Skeletal muscle cell (primary cell): ENCODE measurements at places on chromosomes 16 and 17.

- DNase-seq: no peak
Measured at GRCh38 chr17:41639492-41640473, 15.4 kb upstream of the KRT17 start.

GRCh38 chr16:66741169-66741900 is 10.1 kb downstream of the DYNC1LI2 start:
- DNase-seq: peak; percentile 80

GRCh38 chr16:59432896-59433295 is 698.8 kb upstream of the GOT2 start:
- no peak for DNase-seq

GRCh38 chr17:82787081-82787848 is 35.4 kb downstream of the TBCD start:
- peak; percentile 33 for DNase-seq

DNA sequence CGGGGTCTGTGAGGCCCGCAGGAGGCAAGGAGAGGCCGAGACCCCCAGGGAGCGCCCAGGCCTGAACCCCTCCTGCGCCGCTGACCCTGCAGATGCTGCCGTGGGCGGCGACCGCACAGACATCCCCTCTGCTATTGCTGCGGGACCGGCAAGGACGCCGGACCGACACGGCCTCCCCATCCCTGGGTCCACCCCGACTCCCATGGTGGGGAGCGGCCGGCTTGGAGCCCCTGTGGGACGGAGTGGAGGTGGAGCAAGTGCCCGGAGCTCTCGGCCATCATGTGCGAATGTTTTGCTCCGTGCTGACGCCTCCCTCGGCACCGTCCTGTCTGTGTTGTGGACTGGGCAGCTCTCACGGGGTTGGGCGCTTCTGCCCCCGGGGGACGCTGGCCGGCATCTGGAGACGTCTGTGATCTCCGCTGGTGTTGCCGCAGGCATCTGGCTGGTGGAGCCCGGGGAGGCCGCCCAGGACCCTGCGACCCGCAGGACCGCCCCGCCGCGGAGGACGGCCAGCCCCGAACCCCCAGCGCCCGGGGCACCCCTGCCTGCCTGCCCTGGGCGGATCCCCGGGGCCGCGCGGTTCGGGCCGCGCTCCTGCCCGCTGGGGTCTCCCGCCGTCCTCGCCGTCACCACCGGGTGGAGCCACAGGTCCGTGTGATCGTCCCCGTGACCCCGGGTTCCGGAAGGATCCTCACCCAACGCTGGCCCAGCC is 12.8 kb upstream of the GNG13 start:
- DNase-seq: no peak

DNA sequence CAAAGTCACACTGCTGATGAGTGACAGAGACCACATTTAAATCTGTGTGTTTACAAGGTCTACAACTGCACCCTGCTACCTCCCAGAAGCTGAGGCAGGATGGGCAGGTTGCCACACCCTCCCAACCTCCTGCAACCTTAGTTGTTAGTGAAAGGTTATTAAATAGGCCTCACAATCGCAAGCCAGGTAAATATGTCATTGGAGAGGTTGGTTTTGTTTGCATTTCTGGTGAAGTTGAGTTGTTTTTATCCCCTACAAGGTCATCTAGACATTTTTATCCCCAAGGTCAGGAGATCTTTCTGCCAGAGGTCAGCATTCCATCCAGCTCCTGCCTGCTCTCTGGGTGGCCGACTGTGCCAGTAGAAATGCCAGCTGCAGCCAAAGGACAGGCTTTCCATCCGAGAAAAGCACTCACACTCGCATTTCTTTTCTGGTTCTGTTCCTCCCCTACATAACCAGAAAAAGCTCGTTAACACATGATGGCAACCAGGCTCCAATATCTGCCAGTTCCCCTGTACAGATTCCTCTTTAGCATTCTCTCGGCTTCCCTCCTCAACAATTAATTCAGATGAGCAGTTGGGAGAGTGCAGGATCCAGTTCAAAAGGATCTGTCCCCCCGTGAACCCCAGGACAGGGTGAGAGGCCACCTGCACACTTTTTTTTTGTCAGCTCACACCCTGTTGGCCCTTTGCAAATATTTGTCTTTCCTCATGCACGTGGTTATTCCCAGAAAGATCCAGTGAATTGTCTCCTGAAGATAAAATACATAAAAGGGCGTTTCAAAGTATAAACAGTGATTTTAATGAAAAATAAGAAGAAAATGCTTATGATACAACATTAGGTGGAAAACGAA is 562.8 kb downstream of the MAF start:
- DNase-seq: no peak

- no peak for DNase-seq
Measured at GRCh38 chr17:81483085-81483861, 29.3 kb downstream of the ACTG1 start.

GRCh38 chr17:79280010-79280409 is 205.4 kb downstream of the ENGASE start:
- no peak for DNase-seq

- no peak for DNase-seq
Measured at GRCh38 chr17:29588017-29588561, 1.4 kb downstream of the GIT1 start.

- DNase-seq: no peak
Measured at GRCh38 chr16:65494080-65494479, 372.2 kb upstream of the CDH11 start.

- no peak for DNase-seq
Measured at GRCh38 chr17:43803758-43804157, 23.5 kb downstream of the CFAP97D1 start.

DNA sequence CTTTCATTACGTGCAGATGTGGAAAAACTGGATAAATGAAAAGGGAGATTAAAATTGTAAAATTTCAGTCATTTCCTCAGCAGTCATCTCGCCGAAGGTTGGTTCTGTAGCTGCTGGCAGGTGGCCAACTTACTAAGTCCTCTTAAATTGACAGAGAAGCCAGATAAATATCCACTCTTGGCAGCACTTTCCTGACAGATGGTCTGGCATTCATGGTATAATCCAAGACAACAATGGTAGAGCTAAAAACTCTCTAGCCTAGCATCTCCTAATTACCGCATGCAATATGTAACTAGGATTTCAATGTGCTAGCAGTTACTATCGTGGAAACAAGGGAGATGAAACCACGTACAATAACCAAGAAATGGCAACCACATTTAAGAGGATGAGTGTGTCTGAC is 306.3 kb downstream of the CNTNAP4 start:
- no peak for DNase-seq

- no peak for DNase-seq
Measured at GRCh38 chr17:81522491-81523401, 5.4 kb upstream of the FSCN2 start.

DNA sequence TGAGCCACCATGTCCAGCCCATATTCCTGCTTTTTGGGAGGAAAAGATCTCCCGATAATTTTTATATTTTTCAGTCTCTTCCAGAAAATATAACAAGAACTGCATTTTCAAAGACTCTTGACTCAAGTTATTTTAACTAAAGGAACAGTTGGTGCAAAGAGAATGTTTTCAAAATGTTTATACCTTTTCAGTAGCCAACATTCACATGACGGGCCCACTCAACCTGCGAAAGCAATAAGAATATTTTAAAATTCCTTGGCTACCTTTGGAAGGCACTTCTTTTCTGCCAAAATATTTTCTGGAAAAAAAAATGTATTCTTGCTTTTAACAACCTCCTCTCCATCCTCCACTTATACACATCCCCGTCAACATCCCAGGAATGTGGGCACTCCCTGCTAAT is 140.3 kb downstream of the ZNF18 start:
- no peak for DNase-seq

- no peak for DNase-seq
Measured at GRCh38 chr17:8713878-8714277, 30.8 kb downstream of the CCDC42 start.

GRCh38 chr16:12697437-12697836 is 106.2 kb downstream of the CPPED1 start:
- no peak for DNase-seq
